Activated B cell treated with CpG ODN at 0.5 μM for 24 hours (primary cell): ENCODE measurements at places on chromosomes 11 and 22. TPM values are rescaled to one million over a fixed set of nuclear protein-coding genes. Genes with fewer than 3 reads are reported as not detected.

- H3K4me1 ChIP-seq, result no peaks in the 10 kb centered on the region
- no peak overlapping the region for H3K4me3 ChIP-seq
- no peaks in the 10 kb centered on the region for H3K36me3 ChIP-seq
- no peak overlapping the region for H3K27ac ChIP-seq
Measured at GRCh38 chr11:12743834-12744449, 69.7 kb downstream of the TEAD1 start.

DNA sequence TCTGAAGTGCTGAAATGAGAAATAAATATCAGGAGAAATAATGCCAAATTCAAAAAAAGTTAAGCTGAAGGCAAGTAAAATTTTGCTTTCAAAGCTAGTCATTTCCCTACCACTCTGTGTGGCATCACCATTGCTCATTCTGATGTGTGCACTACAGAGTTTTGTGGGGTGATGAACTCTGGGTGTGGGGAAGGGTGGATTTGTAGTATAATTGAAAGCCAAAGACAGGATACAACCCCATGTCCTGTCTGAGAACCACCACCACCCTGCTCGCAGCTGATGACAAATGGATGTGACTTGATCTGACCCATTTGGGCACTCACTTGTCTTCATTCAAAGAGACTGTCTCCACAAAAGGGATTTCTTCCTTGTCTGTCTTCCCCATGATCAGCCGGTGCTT lies 19.3 kb upstream of the TMEM9B start:
- peaks cover 2% of the 10 kb centered on the region for H3K27me3 ChIP-seq
- H3K27ac ChIP-seq, result no peak overlapping the region
- H3K4me1 ChIP-seq, result no peaks in the 10 kb centered on the region
- H3K4me3 ChIP-seq, result no peak overlapping the region
- no peak for DNase-seq
- H3K36me3 ChIP-seq, result no peaks in the 10 kb centered on the region

- H3K4me3 ChIP-seq, result no peak overlapping the region
- H3K36me3 ChIP-seq, result no peaks in the 10 kb centered on the region
- H3K27me3 ChIP-seq, result no peaks in the 10 kb centered on the region
- no peak overlapping the region for H3K27ac ChIP-seq
- H3K4me1 ChIP-seq, result peaks cover 25% of the 10 kb centered on the region
Measured at GRCh38 chr11:128857341-128857740, 9.8 kb downstream of the KCNJ1 start.

The GLYAT gene
- not detected in 2 replicates for total RNA-seq
